ENCODE measurements at places on chromosomes 3 and 15.
A peak's percentile ranks its signal among the peaks of the same experiment; 100 is the strongest.

DNA sequence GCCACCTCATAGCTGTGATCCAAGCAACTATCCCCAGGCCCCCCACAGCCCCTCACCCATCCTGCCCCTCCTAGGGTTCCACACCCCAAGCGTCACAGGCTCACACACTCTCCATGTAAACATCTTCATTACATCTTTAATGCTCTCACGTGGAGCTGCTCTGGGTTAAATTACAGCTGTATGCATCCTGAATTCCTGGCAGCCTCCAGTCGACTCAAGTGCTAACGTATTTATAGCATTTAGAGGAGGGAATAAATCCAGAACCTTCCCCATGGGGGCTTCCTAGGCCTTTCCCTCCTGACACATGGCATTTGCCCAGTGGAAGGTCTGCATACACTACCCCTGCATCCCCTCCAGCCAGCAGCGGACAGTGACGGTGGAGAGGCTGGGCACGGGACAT, 9.6 kb downstream of the C3orf18 start:
- DNase-seq, result no peak

DNA sequence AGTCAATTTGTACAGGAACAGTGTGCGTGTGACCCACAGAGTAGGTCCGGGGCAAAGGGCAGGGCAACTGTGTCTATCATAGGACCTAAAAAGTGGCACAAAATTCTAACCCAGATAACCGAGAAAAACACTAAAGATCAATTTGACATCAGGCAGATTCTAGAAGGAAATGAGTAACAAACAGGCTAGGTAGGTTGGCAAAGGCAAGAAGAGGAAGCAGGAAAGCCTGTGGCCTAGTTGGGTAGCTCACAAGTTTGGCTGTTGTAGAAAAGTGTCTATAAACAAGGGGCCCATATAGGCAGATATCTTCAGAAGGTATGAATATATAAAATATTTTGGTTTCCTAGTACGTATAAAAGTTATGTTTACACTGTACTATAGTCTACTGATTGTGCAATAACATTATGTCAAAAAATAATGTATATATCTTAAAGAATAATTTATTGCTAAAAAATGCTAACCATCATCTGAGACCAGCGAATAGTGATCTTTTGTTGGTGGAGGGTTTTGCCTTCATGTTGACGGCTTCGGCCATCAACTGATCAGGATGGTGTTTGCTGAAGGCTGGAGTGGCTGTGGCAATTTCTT, 13.3 kb upstream of the OR5K1 start:
- no peak for DNase-seq

- DNase-seq, result no peak
Observed at GRCh38 chr3:64345371-64345770, 120.1 kb upstream of the PRICKLE2 start.

- no peak for DNase-seq
Observed at GRCh38 chr3:69698728-69699127, 40.5 kb upstream of the MITF start.

GRCh38 chr3:24017305-24017704, 72.2 kb downstream of the NR1D2 start:
- no peak for DNase-seq

- DNase-seq, result no peak
Observed at GRCh38 chr3:102034639-102035451, 185.5 kb downstream of the NFKBIZ start.

GRCh38 chr3:170222647-170223541, 670 bp downstream of the PRKCI start:
- peak; percentile 34 for DNase-seq

DNA sequence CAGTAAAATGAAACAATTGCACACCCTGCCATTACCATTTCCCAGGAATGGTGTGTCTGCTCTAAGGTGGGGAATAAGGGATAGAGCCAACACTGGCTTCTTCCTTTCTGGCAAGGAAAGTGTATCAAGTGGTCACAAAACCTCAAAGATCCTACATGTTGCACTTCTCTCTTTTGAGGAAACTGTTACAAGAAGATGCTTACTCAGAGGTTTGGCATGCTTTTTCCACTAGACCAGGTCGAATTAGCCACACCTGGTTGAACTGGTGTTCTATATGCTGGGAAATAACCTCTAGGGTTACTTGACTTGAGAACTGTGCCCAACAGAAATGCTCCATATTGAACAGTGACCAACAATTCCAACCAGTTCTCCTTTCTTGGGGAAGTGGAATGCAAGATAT, 102.9 kb downstream of the LRRN1 start:
- DNase-seq, result no peak

- peak; percentile 17 for DNase-seq
Observed at GRCh38 chr3:141876891-141877621, 613 bp downstream of the ATP1B3 start.

GRCh38 chr3:140315955-140316354, 361.9 kb upstream of the TRIM42 start:
- no peak for DNase-seq

GRCh38 chr3:151345859-151346258, 16.5 kb upstream of the P2RY13 start:
- no peak for DNase-seq

- peak; percentile 14 for DNase-seq
Observed at GRCh38 chr15:41971895-41972252, 483 bp downstream of the EHD4 start.

GRCh38 chr15:90550919-90551318, 21.2 kb downstream of the CRTC3 start:
- no peak for DNase-seq

DNA sequence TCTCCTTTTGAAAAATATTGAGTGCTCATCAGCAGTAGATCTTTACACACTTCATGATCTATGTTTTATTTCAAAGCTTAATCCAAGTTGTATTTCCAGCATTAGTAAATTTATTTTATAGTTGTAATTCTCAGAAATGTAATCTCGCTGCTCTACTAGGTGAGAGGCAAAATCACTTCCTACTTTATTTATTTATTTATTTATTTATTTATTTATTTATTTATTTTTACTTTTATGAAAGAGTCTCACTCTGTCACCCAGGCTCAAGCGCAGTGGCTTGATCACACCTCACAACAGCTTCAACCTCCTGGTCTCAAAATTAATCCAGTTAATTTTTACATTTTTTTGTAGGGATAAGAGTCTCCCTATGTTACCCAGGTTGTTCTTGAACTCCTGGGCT, 127.9 kb downstream of the CHL1 start:
- DNase-seq, result no peak

GRCh38 chr15:96355568-96356187, 25.2 kb downstream of the NR2F2 start:
- no peak for DNase-seq

GRCh38 chr3:62527474-62527873, 154.1 kb upstream of the FEZF2 start:
- no peak for DNase-seq

DNA sequence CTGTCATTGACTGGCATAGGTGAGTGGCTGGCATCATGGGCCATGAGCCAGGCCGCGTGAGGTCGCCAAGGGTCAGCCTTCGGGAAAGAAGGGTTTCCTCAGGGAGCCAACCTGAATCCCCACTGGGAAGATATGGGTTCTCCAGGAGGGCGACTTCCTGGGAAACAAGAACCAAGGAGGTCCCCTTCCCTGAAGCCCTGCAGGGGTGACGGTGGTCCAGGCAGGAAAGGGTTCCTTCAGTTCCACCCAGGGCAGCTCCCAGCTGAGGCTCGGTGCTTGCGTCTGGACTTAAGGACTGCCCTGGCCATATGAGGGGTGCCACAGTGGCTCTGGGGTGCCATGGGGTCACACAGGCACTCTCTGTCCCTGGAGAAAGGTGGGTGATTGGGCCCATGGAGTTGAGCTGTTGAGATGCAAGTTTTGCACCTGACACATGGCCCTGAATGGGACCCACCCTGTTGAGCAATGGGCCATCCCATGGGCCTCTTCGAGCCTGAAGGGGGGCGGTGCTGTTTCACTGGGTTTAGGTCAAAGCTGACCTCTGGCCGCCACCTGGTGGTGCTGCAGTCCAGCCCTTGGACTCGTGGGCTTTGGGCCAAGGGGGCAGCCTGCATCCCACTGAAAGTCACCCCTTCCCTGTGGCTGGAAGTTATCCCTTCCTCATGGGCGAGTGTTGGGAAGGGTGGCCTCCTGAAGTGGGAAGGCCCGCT, 228.1 kb downstream of the SNRPN start:
- no peak for DNase-seq

DNA sequence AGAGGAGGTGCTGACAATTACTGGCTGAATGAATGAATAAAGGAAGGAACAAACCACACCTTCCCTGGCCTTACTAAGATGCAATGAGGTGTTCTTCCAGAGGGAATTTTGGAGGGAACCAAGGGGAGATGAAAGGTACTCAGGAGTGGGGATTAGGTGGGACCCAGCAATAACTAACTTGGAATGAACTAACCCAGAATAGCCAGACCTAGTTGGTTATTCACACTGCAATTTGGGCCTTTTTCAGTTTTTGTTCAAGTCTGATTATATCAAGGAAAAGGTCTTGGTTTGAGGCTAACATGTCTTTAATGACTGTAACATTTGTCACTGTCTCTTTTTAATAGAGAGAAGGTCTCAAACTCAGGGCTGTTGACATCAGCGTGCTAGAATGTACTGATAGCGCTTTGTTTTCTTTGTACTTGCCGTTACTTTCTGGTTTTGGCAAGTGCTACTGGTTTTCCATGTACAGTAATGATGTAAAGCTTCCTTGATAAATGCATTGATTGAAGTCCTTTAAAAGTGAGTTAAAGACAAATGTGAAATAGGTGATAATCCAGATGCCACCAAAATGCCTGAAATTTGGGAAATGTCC, 3.2 kb upstream of the PLXND1 start:
- DNase-seq, result no peak

- no peak for DNase-seq
Observed at GRCh38 chr15:43881944-43882343, 55.1 kb downstream of the WDR76 start.

GRCh38 chr3:28799084-28799483, 450.5 kb upstream of the AZI2 start:
- peak; percentile 7 for DNase-seq

GRCh38 chr15:39453620-39454019, 127.3 kb upstream of the THBS1 start:
- no peak for DNase-seq

GRCh38 chr3:66508461-66508860, 7.6 kb upstream of the LRIG1 start:
- no peak for DNase-seq

DNA sequence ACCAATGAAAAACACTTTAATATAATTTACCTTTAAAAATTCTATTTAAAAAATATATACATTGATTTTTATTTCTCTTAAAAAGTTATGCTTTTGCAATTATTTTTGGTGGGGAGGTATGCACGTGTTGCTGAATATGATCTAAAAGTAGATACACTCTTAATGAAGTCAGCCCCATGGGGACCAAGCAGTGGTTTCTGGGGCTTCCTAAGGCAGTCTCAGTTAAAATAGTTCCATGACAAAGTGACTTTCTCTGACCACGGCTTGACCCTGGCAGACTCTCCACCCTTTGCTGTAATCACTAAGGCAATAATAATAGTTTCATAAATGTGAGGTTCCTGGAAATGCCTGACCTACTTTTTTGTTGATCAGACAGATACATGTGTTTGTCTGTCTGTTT, 50.4 kb downstream of the CCR4 start:
- DNase-seq, result no peak

- DNase-seq, result no peak
Observed at GRCh38 chr3:39104961-39105686, 2.3 kb downstream of the GORASP1 start.

DNA sequence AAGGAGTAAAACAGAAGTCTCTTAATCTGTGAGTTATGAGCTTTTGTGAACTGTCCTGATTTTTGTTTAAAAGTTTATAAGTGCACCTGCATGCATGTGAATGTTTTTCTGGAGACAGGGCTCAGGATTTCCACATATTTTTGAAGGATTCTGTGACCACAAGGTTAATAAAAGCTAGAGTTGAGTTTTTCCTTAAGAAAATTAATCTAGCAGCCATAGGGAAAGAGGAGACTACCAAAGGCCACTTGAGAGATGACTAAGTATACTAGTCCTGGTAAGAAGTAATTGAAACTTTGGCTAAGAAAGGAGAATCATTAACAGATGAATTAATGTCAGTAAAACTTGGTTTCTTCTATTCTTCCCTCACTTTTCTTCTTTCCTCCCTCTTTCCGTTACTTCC, 176.8 kb upstream of the EPHA3 start:
- no peak for DNase-seq

DNA sequence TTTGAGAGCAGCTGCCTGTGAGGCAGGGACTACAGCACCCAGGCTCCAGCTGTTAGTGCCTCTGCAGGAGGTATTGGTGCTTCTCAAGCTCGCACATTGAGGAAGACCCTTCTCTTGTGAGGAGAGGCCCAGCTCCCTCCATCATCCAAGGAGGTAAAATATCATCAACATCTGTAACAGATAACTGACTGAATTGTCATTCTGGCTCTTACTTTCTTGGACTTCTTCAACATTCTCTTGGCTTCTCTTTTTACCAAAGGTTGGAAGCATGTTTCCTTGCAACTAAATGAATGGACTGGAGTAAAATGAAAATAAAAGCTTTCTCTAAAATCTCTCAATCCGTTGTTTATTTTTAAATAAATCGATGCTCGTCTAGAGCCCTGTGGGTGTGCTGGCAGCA, 53.1 kb upstream of the PXYLP1 start:
- DNase-seq, result no peak

GRCh38 chr3:140863580-140864009, 78.0 kb upstream of the SLC25A36 start:
- DNase-seq, result peak; percentile 67

- no peak for DNase-seq
Observed at GRCh38 chr3:38590521-38590920, 59.0 kb downstream of the SCN5A start.

- DNase-seq, result no peak
Observed at GRCh38 chr3:147493065-147493464, 83.9 kb downstream of the ZIC1 start.

DNA sequence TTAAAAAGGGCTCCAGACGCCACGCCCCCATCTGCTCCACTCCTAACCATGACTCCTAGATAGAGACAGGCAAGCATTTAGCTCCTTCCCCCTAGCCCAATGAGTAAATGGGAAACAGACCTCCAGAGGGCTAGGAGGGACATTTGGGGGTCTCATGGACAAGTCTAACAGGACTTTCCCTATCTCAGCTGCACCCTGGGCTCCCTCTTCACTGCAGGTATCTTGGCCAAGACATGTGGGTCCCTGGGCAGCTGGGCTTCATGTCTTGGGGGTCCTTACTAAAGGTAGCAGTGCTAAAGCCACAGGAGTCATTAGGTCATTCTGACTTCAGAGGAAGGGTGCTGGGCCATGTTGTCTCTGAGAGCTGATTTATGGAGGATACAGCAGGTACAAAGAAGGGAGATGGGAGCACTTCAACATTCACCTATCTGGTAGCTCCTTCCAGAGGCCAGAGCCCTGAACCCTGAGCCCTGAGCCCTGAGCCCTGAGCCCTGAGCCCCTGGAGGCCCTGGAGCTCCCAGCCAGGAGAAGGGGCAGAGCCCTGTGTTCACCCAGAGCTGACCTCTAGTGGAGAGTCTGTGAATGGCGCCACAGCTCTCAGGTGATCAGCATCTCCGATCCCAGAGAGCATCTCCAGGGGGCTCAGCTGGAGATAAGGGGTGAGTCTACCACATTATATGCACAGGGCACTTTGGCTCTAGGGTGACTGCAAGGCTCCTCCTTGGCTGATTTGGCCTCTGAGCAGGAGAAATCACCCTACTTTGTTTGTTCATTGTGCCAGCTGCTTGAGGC, 40.1 kb upstream of the EPHB1 start:
- DNase-seq, result peak; percentile 74

- DNase-seq, result no peak
Observed at GRCh38 chr3:195257454-195258448, 13.2 kb downstream of the XXYLT1 start.

Data from HEK293T (cell line).